Chondrocyte (in vitro differentiated cells): ENCODE measurements at places on chromosomes 1 and 21.

GRCh38 chr1:24199291-24199900, 12.3 kb upstream of the IFNLR1 start:
- DNase-seq: no peak

- peak; percentile 84 for DNase-seq
These were observed 1.2 kb upstream of the TFF1 start for GRCh38 chr21:42367367-42368165.

GRCh38 chr1:231159963-231160761, 1.7 kb upstream of the TRIM67 start:
- no peak for DNase-seq

GRCh38 chr21:43688906-43689305, 29.5 kb downstream of the RRP1B start:
- no peak for DNase-seq

DNA sequence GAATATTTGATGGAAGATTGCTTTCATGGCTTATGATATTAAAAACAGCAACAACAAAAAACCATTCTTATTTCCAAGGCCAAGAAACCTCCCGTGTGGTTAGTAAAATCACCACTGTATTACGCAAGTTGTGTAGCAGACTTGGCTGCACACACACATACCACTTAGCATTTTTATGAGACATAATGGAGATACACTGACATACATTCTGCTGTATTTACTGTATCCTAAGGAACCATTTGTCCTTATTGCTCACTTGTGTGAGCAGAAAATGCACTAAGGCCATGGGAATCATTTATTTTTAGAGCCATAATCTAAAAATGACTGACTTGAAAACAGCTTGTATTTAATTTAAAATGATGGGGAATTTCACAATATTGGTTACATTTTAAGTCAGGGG, 584 bp upstream of the C1orf141 start:
- no peak for DNase-seq

- no peak for DNase-seq
These were observed 86.4 kb downstream of the IER5 start for GRCh38 chr1:181174861-181175260.

DNA sequence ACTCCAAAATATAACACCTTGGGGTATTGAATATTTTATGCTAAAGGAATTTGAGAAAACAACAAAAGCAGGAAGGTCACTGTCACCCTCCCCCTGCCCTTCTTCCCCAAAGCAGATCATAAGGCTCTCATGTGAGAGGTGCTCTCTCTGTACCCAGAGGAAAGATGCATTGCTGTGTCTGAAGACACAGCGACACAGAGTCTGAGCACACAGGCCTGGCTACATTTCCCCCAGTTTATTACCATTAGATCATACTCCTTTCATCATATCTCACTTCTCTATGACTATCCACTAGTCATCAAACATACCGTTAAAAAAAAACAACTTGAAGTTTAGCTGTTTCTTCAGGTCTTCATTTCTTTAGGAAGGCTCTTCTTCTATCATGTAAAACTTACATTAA, 127.1 kb downstream of the PPIAL4G start:
- DNase-seq: no peak

DNA sequence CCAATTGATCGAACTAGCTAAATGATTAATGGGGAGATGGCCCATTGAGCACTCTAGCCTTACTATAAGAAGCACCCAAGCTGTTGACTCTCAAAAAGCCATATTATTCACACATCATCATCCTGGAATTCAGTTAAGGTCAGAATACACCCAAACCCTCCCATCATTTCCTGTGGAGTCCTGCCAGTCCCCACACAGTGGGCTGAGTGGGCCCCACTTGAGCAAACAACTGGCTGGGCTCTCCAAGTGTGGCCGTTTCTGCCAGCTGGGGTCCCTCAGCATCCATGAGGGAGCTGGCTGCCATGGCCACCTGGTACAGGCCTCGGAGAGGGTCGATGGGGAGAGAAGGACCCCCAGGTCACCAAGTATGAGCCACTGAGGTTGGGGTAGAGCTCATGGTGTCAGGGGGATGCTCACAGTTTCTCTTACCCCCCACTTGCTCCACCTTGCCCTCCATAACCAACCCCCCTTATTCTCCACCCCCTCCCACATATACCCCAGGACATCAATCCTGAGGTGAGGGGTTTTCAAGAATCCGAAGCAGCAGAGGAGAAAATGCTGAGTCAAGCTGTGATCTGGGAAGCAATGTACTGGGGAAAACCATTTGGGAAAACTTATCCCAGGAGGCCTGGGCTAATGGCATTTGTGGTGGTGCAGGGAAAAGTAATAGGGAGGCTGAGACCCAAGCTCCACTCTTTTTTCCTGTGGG, 60.3 kb downstream of the UBE2T start:
- DNase-seq: no peak

DNA sequence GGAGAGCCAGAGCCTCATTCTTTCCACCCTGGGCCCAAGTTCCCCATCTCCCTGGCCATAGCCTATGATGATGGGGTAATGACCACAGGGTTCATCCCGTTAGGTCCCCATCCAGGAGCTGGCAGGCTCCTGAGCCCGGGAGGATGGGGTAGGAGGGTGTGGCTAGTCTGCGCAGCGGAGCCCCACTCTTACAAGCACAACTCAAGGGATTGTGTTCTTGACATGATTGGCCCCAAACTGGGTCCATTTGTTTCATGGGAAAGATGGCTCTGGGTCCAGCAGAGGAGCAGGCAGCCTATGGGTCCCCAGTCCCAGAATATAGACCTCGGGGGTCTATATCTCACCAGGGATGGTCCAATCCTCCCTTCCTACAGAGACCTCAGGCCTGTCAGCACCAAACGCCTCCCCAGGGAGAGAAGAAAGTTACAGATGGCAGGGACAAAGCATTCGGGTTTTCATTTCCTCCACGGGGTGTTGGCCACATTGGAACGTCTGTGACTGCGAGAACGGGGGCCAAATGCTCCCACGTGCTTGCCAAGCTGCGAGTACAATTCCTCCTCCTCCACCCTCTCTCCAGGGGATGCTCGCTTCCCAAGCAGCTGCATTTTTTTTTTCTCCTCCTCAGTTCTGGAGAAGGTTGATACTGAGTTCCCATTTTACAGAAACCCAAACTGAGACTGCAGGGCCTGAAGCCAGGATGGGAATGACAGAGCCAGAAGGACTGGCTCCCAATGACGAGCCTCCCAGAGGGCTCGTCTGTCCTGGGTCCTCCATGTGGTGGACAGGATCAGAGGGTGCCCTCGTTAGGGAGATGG, 71.0 kb downstream of the DHRS3 start:
- DNase-seq: peak; percentile 62
